ENCODE measurements at places on chromosomes 1 and 21.

GRCh38 chr21:25385911-25386474 lies 221.3 kb downstream of the MRPL39 start:
- DNase-seq: peak; percentile 67

DNA sequence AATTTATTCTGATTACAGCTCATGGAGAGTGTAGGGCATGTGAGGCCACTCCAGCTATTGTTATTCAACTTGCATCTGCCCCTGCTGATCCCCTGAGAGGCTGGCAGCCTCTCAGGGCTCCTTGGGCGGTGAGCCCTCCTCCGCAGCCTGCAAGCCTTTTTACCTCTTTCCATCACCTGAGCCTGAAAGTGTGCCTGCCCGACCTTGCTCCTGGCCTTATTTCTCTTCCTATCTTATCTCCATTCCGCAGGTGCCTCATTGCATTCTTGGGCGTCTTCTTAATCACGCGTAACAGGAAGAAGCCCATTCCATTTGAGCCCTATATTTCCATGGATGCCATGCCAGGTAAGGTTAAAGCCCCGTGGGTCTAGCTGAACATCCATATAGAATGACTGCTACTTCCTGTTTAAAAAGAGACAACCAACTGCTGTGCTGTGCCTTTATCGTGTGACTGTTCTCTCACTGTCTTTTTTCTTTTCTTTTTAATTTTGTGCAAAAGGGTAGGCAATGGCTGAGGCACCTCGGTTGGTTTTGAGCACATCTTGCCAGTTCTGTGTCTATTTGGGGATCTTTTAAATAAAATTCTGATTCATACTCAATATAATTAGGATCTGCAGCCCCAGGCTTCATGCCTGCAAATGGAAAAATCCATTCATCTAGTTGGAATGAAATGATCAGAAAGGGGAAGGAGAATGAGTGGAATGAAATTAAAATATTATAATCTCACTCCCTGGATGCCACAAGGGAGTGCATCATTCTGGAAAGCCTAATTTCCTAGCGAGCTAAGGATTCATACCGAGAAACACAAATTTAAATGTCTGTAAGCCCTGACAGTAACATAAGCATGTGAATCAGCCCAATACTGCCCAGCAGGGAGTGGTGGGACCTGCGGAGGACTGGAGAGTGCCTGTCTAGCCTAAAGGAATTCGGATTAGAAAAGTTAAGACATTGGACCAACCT lies 38.6 kb upstream of the RCAN3 start:
- DNase-seq: no peak

- no peak for DNase-seq
Measured at GRCh38 chr1:191977874-191978506, 180.3 kb upstream of the RGS18 start.

GRCh38 chr1:5915587-5916571 lies 76.3 kb downstream of the NPHP4 start:
- DNase-seq: peak; percentile 48

DNA sequence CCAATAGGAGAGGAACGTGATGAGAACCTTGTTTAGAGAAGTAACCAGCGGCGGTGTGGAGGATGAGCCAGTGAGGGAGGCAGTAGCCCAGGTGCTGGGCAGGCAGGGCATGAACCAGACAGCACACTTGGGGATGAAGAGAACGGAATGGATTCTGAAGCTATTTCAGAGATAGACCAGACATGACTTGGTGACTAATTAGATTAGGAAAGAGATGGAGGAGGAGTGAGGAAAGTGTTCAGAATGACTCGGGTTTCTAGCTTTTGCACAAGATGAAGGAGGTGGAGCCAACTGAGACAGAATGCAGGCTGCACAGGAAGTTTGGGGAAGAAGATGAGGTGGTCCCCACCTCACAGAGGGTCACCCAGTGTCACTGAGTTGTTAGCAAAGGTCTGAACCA lies 5.1 kb downstream of the PEF1 start:
- no peak for DNase-seq

DNA sequence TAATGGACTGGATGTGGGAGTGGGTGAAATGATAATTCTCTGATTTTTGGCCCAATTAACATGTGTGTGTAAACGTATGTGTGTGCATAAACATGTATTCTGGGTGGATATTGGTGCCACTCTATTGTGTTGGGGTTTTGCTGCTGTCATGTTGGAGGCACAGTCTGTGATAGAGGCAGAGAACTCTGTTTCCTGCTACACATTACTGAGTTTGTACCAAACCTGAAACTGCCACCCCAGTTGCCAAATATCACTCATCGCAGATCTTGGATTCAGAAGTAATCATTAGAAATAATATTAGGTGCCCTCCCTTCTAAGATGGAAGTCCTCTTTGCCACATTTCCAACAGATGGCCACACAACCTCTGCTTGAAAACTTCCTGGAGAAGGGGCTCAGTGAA lies 13.8 kb downstream of the FASLG start:
- DNase-seq: no peak

DNA sequence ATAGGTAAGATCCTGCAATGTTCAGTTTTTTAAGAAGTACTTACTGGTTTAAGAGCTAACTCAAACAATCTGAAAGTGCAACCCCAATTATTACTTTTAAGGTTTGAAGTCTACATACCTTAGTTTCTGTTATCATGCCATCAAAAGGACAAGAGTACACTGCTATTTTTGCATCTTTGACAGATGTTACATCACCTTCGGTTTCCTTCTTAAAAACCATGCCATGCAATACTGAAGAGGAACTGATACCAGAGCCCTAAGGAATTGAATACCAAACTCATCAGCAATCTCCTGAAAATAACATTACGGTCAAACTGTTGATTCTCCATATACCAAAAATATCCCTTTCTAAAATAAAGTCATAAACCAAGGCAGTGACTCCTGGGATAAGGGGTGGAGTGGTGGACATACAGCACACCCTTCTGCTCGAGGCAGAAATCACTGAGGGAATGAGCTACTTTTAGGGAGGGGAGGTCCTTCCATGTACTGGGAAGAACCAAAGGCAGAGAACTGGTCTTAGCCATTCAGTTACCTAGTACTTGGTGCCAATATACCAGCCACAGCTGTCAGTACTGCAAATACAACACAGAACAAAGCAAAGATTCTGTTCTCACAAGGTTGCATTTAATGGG lies 8.5 kb downstream of the CCT8 start:
- DNase-seq: peak; percentile 68

DNA sequence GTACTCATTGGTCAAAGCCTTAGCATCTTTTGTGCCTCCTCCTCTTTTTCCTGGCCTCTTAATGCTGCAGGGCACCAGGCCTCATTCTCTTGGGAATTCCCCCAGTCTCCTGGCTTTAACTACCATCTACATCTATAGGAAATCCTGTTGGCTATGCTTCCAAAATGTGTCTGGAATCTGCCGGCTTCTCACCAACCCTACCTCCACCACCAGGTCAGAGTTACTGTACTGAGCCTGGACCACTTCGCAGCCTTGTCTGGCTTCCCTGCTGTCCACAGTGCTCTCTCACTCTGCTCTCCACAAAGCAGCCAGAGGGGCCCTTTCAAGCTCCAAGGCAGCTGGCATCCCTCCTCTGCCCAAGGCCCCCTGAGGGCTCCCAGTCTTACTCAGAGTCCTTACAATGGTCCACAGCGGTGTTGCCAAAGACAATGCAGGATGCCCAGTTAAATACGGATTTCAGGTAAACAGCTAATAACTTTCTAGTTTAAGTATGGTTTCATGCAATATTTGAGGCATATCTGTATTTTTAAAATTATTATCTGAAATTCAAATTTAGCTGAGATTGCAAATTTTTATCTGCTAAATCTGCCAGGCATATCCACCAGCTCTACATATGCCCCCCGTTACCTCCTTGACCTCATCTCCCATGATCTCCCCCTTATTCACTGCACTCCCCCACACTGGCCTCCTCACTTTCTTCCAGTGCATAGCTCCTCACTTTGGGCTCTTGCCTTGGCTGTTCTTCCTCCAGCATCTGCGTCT lies 34.5 kb upstream of the FAM163A start:
- no peak for DNase-seq

DNA sequence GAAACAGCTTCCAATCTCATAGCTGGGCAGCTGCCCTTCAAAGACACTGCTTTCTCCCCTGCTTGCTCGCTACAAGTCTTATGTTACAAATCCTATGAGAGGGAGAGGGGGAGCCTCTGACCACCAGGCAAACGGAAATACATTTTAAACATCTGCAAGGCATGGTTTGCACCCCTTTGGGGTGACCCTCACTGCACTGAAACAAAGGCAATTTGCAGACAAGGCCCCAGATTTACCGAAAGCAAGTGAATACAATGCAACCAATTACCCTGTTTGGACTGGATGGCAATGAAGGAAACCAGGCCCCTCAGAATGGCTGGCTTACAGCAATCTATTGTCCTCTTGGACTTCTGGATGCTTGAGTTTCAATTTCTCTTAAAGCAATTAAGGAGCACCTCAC lies 11.8 kb upstream of the ATP13A2 start:
- DNase-seq: no peak

All from GM12865 (cell line).